ENCODE measurements at places on chromosomes 4 and X.

DNA sequence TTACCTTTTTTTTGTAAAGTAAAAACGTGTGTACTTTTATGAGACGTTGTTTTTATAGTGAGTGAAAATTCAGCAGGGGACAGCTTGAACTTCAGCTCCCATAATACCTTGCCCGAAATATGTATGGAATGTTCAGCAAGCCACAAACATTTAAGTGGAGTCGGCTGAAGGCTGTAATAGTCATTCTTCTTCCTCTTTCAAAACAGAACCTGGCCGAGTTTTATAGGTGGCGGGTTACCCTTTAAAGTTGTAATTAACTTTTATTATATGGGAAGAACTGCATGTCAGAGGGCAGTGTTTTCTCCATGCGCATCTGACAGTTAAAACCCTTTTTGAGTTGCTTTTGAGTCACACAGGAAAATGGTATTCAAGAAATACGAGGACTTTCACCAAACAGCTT lies 50.7 kb downstream of the CLDN34 start:
- DNase-seq: no peak

DNA sequence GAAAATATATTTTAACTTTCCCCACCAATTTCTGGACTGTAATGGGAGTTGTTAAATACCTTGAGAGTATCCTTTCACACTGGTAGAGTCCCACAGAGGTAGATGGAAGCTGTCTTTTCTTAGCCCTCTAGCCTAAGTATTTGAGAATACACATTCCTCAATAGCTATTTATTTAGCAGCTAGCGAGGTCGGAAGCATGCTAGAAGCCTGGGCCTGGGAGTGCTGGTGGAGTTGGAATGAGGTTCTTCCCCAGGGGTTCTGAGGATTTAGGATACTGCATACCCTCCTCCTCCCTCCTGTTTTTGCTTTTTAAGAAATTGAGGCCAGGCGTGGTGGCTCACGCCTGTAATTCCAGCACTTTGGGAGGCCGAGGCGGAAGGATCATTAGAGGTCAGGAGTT lies 999 bp upstream of the KLHL15 start:
- no peak for DNase-seq

DNA sequence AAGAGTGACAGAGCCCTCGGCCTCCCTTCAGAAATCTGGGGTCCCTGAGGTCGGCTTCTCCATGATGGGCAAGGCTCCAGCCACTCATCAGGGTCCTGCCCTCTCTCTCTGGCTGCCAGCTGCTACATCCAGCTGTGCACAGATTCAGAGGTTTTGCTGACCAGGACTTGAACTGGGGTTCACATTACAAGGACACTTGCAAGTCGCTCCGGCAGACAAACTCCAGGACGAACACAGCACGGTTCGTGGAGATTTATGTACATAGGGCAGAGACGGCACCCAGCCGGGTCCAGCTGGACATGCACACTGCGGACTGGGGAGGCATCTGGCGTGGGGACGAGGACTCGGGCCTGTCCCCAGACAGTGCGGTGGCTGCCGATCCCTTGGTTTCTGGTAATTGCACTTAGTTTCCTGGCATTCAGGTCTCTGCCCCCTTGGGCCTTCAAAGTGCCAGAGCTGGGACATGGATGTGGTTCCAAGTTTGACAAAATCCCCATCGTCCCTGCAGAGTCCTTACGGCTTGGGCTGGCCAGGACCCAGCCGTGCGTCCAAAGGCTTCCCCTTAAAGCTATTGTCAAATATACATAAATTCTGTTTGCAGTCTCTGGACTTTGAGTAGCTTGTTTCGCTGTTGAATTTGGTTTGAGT lies 6.2 kb upstream of the C4orf50 start:
- DNase-seq: no peak

DNA sequence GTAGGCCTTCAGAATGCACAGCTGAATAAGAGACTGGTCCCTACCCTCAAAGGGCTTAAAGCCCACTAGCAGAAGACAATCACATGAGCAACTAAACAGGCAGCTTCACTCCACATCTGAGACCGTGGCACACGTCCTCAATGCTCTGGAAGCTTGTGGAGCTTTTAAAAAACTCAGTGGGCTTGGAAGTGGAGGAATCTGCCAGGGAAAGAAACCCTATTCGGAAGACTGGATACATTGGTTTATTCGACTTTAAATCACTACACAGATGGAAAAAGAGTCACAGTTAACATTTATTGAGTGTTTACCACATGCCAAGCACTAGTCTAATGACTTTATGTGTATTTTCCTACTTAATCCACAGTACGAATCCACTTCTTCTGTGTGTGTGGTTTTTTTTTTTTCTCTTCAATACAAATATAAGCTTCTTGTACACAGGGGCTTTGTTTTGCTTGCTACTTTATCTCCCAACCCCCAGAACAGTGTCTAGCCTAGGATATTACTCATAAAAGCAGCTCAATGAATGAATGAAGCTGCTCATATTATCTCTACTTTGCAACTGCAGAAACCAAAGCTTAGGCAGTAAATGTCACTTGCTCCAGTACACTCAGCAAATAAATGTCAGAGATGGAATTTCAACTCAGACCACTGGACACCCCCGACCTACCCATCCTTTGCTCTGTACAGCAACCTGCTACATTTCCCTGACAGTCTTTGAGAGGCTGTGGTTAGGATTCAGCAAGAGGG lies 137.7 kb downstream of the LDB2 start:
- no peak for DNase-seq

DNA sequence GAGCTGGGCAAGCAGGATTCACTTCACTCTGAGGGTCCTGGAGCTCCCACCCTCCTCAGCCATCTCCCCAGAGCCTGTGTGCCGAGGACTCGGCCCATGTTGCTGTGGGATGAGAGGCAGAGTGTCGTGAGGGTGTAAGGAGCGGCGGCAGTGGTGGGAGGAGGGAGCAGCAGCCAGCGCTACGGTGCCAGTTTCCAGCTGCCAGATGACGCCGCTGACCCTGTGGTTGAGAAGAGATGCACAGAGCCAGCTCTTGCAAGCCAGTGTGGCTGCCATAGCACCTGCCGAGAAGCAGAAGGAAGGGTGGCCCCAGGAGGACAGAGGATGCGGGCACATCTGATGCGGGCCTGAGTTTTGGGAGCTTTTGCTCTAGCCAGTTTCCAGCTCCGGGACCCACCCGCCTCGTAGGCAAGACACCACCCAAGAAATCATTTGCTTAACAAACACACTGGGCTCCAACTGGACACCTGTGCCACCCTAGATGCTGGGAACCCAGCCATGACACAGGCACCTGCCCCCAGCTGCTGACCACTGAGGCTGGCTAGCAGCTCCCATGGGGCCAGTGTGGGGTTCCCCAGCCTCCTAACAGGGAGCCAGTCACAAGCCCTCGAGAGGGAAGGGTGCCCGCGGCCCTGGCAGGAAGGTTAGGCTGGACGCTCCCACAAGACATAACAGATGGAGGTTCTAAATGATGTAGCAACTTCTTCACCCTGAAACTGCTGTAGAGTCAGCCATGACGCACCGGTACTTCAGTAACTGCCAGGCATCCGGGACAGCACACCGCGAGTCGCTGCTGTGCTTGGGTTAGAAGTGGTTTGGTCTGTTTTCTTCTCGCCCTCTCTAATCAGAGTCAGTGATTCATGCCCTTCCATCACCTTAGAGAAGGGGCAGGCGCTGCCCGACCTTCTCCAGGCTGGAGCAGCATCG lies 8.9 kb downstream of the MSANTD1 start:
- DNase-seq: no peak

DNA sequence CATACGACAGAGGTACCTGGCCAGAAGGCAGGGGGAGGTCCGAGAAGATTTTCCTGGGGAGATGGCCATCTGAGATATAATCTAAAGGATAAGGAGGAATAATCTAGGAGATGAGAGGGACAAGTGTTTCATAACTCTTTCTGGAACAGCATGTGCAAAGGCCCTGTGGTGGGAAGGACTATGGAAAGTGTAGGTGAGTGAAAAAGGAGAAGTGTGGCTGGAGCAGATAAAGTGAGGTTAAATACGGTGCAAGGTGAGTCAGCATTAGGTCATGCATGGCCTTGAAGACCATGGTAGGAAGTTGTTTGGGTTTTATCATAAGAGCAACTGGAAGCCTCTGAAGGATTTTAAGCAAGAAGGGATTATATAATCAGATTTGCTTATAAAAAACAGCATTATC lies 34.6 kb upstream of the MTM1 start:
- no peak for DNase-seq

- no peak for DNase-seq
These were observed 89.2 kb downstream of the AFAP1 start for GRCh38 chr4:7850489-7850888.

GRCh38 chrX:39409246-39409917 lies 608.1 kb downstream of the MID1IP1 start:
- DNase-seq: no peak

- DNase-seq: no peak
These were observed 132.2 kb downstream of the KLHL8 start for GRCh38 chr4:87088186-87088585.

GRCh38 chr4:10107111-10108091 lies 9.2 kb downstream of the WDR1 start:
- no peak for DNase-seq

DNA sequence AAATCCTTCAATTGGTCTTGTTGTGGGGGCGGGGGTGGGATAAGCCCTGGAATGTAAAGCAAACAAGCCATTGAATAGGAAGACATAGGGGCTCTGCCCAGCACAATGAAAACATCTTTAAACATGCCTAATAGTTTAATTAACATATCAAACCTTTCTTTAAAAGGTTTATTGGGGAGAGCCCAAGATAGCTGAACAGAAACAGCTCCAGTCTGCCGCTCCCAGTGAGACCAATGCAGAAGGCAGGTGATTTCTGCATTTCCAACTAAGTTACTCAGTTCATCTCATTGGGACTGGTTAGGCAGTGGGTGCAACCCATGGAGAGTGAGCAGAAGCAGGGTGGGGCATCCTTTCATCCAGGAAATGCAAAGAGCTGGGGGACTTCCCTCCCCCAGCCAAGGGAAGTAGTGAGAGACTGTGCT lies 327.2 kb upstream of the CNKSR2 start:
- DNase-seq: no peak

- no peak for DNase-seq
These were observed 214.2 kb downstream of the NSUN7 start for GRCh38 chr4:40963897-40964478.

- DNase-seq: no peak
These were observed 2.2 kb downstream of the PDE6B start for GRCh38 chr4:627347-628125.

GRCh38 chr4:74531963-74532794 lies 87.2 kb downstream of the AREG start:
- DNase-seq: no peak

- DNase-seq: no peak
These were observed 8.0 kb downstream of the GASK1B start for GRCh38 chr4:158164768-158165213.

DNA sequence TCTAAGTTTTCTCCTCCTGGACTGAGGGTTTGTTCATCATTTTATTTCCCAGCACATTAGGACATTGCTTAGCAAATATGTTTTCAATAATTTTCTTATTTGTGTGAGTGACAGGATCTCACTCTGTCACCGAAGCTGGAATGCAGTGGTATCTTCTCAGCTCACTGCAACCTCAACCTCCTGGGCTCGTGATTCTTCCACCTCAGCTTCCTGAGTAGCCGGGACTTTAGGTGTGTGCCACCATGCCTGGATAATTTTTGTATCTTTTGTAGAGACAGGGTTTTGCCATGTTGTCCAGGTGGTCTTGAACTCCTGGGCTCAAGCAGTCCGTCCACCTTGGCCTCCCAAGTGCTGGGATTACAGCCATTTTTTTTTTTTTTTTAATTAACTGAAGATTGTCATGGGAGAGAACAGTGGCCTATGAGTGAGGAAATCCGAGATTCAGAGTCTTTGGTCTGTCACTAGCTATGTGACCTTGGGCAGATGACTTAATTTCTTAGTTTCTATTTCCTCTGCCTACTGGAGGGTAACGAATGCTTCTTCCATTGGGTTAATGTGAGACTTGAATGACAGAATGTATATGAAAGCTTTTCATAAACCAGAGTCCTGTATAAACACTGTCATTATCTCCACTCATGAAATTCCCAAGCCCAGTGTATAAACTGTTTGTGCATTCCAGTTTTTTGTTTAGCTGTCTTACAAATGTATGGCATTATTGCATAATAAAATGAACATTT lies 23.9 kb downstream of the MOB1B start:
- DNase-seq: no peak

GRCh38 chr4:75997946-75998345 lies 7.2 kb upstream of the SDAD1 start:
- no peak for DNase-seq

DNA sequence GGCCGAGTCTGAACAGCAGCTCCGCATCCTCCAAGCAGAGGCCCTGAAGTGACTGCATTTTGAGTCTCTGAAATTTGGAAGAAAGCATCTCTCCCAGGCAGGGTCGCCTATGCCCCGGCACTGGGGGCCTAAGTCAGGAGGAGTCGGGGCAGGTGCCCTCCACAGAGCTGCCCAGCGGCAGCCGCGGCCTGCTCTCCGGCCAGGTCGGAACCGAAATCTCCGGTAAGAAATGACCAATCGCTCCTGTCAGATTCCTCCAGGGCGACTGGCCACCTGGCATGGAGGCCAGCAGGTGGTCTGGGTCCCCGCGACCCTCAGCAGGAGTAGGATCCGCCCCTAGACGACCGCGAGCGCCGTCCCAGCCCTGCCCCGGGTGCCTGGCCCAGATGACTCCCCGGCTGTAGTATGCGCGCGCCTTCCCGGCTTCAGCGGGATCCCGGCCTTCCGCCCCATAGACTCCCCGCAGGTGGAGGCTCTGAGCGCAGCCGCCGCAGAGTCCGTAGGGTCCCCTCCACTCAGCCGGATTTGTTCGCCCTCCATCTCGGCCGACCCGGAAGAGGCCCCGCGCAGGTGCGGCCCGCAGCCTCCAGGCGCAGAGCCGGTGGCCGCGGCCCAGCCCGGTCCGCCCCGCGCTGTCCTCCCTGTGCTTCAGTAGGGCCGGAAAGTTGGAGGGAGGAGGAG lies 1.5 kb downstream of the NKX1-1 start:
- DNase-seq: no peak

GRCh38 chr4:107870916-107871786 lies 46.4 kb downstream of the SGMS2 start:
- no peak for DNase-seq

DNA sequence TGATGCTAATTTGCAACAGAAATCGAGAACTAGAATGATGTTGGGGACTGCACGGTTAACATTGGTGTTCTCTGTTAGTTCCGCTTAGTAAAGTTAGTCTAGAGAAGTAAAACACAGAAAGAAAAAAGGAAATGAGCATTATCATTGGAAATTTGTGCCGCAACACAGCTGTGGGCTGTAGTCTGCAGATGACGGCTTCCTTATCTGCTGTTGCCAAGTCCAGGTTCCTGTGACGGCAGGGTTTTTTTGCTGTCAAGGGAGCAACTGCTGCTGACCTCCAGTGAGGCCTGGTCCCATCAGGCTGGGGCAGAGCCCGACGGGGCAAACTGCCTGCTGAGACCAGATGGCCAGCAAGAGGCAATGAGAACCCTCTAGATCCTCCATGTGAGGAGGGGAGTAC lies 38.9 kb upstream of the PHEX start:
- DNase-seq: no peak

- DNase-seq: no peak
These were observed 45.0 kb downstream of the PDHA1 start for GRCh38 chrX:19388741-19389140.

DNA sequence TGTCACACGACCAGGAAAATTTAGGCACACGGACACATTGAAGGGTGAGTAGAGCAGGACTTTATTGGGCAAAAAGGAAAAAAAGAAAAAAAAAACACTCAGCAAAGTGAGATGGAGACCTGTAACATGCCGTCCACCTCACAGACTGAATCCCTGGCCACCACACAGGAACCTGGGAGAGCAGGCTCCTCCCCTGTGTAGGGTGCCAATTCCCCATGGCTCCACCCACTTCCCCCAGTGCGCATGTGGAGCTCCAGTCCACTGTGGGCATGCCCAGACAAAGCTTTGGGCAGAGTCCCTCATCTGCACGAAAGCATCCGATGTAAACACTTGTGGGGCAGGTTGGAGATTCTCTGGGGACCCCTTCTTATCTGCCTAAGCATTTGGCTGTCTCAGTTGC lies 23.6 kb upstream of the CBR4 start:
- no peak for DNase-seq

Data from forelimb muscle (tissue), 1 donor.